ENCODE measurements at places on chromosomes 7 and 10.

- peak; percentile 98 for DNase-seq
Observed at GRCh38 chr7:73850781-73851207, 8.5 kb upstream of the METTL27 start.

- DNase-seq: no peak
Observed at GRCh38 chr7:151150388-151150787, 17.1 kb downstream of the GBX1 start.

DNA sequence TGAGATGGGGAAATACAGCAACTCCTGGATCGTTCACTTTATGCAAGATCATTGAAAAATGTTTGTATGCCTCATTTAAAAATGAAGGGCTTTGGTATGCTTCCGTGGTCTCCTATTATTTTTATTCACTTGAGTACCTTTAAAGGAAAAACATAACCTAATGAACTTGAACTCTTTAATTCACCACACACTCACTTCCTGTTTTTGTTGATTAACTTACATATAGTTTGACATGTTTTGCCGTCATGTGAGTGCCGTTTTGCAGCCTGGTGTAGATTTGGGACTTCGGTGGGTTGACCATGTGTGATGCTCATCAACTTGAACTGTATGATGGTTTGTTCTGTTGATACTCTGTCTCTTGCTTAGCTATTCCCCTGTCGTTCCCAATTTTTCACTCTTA is 28.9 kb downstream of the CASP7 start:
- no peak for DNase-seq

DNA sequence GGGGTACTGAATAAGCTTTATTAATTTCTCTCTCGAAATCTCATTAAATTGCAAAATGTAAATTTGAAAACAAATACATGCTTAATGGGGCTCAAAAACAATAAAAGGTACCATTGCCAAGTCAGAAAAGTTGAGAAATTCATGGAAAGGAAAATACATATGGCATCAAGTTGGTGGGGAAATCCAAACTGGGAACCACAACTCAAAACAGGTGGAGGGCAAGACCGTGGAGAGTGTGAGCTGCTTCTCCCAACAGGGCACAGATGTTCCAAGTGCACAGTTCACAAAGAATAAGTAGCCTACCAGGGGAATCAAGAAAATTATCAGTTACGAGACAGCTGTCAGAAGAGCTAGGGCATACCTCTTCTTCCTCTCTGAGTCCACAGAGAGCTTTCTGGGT is 26.6 kb downstream of the MKX start:
- no peak for DNase-seq

DNA sequence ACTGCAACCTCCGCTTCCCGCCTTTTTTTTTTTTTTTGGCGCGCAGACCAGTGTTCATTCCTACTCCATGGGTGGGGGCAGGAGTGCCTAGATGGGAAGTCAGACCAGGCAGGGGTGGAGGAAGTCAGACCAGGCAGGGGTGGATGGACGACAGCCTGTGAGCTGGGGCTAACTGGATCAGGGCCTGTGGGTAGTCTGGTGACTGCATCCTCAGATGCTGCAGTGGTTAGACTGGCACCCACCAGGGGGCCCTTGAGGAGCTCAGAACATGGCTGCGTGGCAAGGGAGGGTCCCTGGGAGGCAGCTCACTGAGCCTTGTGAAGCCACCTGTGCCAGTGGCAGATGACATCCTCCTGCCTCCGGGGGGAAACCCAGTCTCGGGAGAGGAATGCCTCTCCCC is 35.1 kb downstream of the RCC1L start:
- no peak for DNase-seq

DNA sequence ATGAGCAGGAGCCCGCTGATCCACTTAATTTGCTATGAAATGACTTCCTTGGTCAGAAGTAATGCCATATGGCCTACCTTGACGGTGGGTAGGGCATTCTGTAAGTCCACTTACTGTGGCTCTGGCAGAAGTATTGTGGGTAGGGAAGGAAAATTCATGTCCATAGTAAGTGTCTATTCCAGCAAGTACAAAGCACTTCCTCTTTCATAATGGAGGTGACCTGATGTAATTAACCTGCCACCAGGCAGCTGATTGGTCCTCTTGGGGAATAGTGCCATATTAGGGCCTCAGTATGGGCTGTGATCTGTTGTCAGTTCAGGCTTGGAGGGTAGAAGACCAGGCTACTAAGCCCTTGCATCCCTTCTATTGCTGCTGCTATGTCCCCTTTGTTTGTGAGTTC is 103.9 kb downstream of the SLC37A3 start:
- no peak for DNase-seq

Measured in fibroblast of villous mesenchyme (primary cell).